Liver (tissue), 10 donors: ENCODE measurements at places on chromosomes 16 and 17. TPM values are rescaled to one million over a fixed set of nuclear protein-coding genes. Genes with fewer than 3 reads are reported as not detected.

DNA sequence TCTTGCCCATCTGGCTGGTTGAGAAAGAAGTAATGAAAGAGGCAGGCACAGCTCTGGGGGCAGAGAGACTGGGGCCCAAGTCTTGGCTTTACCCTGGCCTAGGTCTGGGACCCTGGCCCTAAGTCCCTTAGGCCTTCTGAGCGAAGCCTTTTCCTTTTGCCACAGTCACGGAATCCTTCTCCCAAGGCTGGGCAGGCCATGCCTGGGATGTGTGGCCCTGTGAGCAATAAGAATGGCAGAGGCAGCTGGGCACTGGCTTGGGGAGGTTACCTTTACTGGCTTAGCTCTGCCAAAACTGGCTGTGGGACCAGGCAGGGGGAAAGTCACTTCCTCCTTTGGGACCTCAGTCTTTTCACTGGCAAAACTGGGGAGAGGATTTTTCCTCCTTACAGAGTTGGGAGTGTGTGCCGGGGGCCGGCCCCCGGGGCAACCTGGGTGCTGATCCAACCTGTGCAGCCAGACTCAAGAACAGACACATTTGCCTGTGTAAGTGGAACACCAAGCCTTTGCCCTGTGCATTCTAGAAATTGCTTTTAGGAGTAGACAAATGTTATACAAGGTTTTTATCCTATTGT lies 12.9 kb downstream of the FOXF1 start:
- H3K27ac ChIP-seq = no peak overlapping the region
- H3K4me3 ChIP-seq = no peak overlapping the region
- DNase-seq = no peak
- no peaks in the 10 kb centered on the region for H3K27me3 ChIP-seq

DNA sequence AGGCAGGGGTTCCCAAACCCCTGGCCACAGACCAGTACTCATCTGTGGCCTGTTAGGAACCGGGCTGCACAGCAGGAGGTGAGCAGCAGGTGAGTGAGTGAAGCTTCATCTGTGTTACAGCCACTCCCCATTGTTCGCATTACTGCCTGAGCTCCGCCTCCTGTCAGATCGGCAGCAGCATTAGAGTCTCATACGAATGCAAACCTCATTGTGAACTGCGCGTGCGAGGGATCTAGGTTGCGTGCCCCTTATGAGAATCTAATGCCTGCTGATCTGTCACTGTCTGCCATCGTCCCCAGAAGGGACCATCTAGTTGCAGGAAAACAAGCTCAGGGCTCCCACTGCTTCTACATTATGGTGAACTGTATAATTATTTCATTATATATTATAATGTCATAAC lies 25.1 kb upstream of the RMI2 start:
- no peaks in the 10 kb centered on the region for H3K27me3 ChIP-seq
- DNase-seq = no peak
- no peaks in the 10 kb centered on the region for H3K36me3 ChIP-seq

DNA sequence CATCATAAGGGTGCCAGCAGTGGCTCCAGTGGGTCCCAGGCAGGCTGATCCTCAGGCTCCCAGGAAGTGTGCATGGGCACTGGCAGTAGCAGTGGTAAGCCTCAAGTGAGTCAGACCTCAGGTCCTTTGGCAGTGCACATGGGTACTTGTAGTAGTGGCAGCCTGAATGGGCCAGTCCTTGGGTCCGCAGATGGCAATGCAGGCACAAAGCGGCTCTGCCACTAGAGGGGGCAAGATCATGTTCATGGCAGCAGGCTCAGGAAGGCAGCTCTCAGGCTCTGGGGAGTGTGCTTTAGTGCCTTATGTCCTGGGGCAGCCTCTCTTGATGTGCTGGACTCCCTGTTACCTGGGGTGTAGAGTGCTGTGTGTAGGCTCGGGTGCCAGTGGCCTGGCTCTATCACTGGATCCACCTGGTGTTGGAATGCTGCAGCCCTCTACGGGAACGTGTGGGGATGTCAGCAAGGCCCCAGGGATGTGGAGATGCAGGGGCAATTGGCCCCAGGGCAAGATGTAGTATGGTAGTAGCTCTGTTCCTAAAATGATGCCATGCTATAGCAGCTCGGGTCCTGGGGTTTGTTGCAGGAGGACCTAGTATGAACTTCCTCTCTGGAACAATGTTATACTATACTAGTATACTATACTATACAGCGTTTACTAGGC lies 11.0 kb downstream of the ACSM3 start:
- no peak overlapping the region for H3K27ac ChIP-seq
- H3K27me3 ChIP-seq = no peaks in the 10 kb centered on the region
- peaks cover 5% of the 10 kb centered on the region for H3K4me1 ChIP-seq

GRCh38 chr17:81482673-81483072 lies 29.9 kb downstream of the ACTG1 start:
- H3K27ac ChIP-seq = no peak overlapping the region
- H3K36me3 ChIP-seq = no peaks in the 10 kb centered on the region
- H3K27me3 ChIP-seq = no peaks in the 10 kb centered on the region
- H3K4me1 ChIP-seq = peaks cover 18% of the 10 kb centered on the region
- no peak for DNase-seq

DNA sequence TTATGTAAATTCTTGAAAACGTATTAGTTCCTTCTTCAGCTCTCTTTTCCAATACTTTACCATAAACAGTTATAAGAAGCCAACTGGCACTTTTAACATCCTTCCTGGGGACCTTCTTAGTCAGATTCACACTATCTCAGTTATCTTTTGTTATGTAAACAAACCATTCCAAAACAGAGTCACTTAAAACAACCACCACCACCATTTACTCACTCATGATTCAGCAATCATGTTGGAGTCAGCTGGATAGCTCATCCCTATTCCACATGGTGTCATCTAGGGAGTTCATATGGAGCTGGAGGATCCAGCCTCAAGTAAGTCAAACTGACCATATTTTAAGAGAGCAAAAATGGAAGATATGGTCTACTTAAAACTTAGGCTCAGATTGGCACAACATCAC lies 240.3 kb upstream of the IRX3 start:
- H3K4me3 ChIP-seq = no peak overlapping the region
- no peak for DNase-seq
- no peaks in the 10 kb centered on the region for H3K36me3 ChIP-seq
- H3K4me1 ChIP-seq = no peaks in the 10 kb centered on the region
- no peak overlapping the region for H3K27ac ChIP-seq
- H3K27me3 ChIP-seq = no peaks in the 10 kb centered on the region

GRCh38 chr17:4573669-4574068 lies 10.7 kb upstream of the SMTNL2 start:
- no peak overlapping the region for H3K27ac ChIP-seq
- H3K27me3 ChIP-seq = no peaks in the 10 kb centered on the region
- peaks cover 10% of the 10 kb centered on the region for H3K4me1 ChIP-seq
- H3K4me3 ChIP-seq = no peak overlapping the region
- H3K36me3 ChIP-seq = no peaks in the 10 kb centered on the region

The USP43 gene
- total RNA-seq = 7.4 TPM

The SCIMP gene
- 3.9 TPM for total RNA-seq

The SLC47A1 gene
- total RNA-seq = 34.9 TPM

The AIPL1 gene
- not detected for total RNA-seq

The COG7 gene
- 7.7 TPM for total RNA-seq

The KRTAP9-4 gene
- total RNA-seq = not detected

The MEFV gene
- total RNA-seq = 3.3 TPM
